Ovary (tissue), 10 donors: ENCODE measurements at places on chromosomes 5 and 9. TPM values are rescaled to one million over a fixed set of nuclear protein-coding genes. Genes with fewer than 3 reads are reported as not detected.

DNA sequence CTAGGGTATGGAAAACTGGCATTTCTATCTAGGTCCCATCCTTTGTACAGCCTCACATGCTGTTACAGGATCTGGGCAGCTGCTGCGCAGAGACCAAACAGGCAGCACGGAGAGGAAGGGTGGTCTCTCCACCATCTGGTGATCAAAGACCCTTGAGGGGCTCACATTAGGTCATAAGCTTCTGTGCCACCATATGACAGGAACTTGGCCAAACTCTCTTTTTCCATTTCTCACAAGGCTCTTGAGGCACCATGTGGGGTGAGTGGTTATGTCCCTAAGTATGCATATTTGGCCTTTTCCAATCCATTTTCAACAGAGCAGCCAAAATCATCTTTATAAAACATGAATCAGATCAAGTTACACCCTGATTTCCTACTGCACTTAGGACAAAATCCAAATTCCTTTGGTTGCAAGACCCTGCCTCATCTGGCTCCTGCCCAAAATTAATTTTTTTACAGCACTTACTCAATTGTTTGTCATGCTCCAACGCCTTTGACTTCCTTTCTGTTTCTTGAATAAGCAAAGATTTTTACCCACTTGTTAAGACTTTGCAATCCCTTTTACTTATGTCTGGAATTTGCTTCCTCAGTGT is 730.0 kb downstream of the MAT2B start:
- no peaks in the 10 kb centered on the region for H3K36me3 ChIP-seq
- H3K27ac ChIP-seq, result no peak overlapping the region
- H3K27me3 ChIP-seq, result no peaks in the 10 kb centered on the region
- no peak overlapping the region for H3K4me3 ChIP-seq

GRCh38 chr5:103305809-103306208 is 47.2 kb downstream of the MACIR start:
- no peaks in the 10 kb centered on the region for H3K36me3 ChIP-seq
- H3K27ac ChIP-seq, result no peak overlapping the region
- no peak overlapping the region for H3K4me3 ChIP-seq
- H3K27me3 ChIP-seq, result no peaks in the 10 kb centered on the region
- DNase-seq, result no peak

- H3K4me3 ChIP-seq, result no peak overlapping the region
- no peaks in the 10 kb centered on the region for H3K27me3 ChIP-seq
- H3K27ac ChIP-seq, result no peak overlapping the region
- peaks cover 1% of the 10 kb centered on the region for H3K4me1 ChIP-seq
- no peaks in the 10 kb centered on the region for H3K36me3 ChIP-seq
Observed at GRCh38 chr9:128705051-128705965, 3.0 kb downstream of the PKN3 start.

DNA sequence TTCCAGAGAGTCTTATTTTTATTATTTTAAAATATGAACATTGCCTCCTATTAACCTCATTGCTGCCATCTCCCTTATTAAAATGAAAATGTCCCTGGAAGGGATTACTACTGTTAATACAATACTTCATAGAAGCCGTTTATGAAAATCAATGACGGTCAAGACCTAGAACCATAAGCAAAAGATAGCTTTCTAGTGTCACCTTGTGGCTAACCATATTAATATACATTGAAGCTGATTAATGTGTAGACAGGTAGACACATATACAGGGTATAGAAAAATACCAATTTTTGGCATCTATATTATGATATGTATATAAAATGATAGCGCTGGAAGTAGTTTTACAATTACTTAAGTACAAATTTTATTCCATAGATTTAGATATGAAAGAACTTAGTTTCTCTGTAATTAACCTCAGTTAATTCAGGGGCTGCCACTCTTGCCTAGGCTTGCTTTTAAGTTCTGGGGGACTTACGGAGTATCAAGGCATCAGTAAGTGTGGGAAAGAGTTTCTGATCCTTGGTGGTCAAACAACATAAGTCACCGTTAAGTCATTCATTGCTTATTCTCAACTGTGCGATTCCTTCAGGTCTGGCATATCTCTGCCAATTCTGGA is 2.5 kb upstream of the YTHDC2 start:
- no peaks in the 10 kb centered on the region for H3K36me3 ChIP-seq
- H3K4me1 ChIP-seq, result no peaks in the 10 kb centered on the region
- no peaks in the 10 kb centered on the region for H3K27me3 ChIP-seq
- no peak for DNase-seq

PPP3R2 gene
- not detected for total RNA-seq

OSMR gene
- total RNA-seq, result 87.1 TPM
